ENCODE measurements at places on chromosomes 2 and 18.

GRCh38 chr2:72968286-72968685 lies 51.0 kb downstream of the EMX1 start:
- DNase-seq, result no peak

DNA sequence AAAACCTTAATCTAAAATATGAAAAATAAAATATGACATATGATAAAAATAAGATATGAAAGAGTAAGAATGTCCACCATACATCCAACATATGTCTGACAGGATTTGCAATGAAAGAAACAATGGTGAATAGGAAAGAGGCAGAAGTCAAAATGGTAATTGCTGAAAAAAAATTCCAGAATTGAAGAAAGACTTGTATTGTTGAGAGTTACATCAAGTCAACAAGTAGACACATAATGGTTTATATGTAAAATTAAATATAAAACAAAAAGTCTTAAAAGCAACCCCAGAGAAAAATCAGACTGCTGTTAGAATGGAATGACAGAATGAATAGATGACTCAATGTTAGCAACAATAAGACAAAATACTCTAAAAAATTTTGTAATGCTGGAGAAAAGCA lies 255.1 kb downstream of the DOK6 start:
- DNase-seq, result no peak

DNA sequence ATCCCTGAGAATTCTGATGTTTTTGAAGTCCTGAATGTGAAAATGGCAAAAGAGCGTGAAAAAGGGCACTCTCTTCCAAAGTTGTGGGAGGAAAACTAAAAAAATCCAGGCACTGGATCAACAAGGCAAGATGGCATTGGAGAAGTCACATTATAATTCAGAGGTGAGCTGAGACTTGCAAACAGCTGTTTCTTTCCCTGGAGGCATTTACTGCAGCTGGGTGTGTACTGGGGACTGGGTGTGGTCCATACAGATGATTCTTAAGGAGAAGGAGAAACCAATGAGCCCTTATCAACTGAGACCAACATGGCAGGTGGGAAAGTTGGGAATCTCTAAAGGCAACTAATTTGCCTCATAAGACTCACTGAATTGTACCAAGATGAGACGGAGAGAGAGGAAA lies 313.9 kb downstream of the TRIB2 start:
- no peak for DNase-seq

- DNase-seq, result no peak
Observed at GRCh38 chr2:234399451-234400246, 97.2 kb downstream of the ARL4C start.

- no peak for DNase-seq
Observed at GRCh38 chr2:152646775-152647174, 70.5 kb downstream of the PRPF40A start.

DNA sequence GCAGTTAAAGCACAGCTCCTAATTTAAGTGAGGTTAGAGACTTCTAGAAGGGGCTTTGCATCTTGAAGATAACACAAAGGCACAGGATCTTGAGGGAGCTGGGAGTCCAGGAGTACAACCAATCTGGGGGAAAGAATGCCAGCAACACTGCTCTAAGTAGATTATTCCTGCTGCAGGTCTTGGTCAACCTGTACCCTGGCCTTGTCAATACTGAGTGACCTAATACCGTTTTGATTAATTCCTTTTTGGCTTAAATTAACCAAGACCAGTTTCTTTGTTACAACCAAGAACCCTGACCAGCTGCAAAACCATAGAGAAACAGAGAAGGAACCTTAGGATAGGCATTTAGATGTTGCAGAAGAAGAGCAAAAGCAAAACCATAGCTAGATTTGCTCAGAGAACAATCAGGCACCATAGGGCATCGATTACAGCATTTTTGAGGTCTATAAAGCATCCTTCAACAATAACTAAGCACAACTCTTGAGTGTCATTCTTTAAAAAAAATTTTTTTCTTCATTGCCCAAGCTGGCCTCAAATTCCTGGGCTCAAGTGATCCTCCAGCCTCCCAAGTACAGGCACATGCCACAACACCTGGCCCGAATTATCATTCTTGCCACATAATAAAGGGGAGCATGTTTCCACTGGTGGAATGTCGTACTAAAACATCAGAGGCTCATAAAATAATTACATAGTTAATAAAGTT lies 6.3 kb downstream of the STARD7 start:
- no peak for DNase-seq

- no peak for DNase-seq
Observed at GRCh38 chr18:60892855-60893254, 440.4 kb upstream of the CDH20 start.

DNA sequence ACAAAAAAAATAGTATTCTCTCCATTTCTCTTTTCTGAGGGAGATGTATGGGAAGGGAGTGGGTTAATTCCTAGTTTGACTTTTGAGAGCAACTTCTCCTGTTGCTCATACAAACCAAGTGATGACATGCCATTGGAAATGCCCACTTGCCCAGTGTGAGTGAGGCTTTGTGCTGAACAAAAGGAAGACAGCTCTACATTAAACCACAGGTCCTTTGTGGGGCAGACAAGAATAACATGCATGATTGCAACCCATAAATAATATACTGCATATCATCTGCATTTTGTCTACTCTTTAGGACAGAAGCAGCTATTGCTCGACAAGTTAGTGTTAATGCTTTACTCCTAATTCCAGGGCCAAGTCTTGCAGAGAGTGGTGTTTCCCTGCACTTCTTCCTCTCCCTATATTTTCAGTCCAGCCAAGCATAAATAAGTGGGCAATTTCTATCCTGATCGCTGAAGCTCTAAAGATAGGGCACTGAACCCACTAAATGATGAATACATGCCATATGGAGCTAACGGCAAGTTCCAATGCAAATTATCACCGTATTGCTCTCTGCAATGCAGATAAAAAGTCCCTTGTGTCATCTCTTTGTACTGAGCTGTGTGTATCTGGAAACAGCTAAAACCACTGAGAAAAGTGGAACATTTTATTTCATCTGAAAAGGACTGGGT lies 19.4 kb upstream of the EHBP1 start:
- no peak for DNase-seq

DNA sequence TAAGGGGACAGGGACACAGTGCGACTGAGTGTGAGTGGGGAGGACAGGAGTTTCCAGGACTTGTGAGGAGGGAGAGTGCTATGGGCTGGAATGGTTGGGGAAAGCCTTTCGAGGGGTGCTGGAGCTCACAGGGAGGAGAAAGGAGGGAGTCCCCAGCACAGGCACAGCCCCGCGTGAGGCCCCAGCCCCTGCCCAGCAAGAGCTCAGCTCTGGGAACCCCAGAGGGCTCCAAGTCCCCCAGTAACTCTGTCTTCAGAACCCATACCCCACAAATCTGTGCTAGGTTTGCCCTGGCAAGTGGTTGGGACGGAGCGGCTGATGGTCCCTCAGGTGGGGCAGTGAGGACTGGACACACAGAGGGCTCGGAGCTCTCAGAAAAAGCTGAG lies 75.4 kb downstream of the SFXN5 start:
- DNase-seq, result no peak

- DNase-seq, result no peak
Observed at GRCh38 chr2:80291656-80292055, 12.9 kb downstream of the LRRTM1 start.

DNA sequence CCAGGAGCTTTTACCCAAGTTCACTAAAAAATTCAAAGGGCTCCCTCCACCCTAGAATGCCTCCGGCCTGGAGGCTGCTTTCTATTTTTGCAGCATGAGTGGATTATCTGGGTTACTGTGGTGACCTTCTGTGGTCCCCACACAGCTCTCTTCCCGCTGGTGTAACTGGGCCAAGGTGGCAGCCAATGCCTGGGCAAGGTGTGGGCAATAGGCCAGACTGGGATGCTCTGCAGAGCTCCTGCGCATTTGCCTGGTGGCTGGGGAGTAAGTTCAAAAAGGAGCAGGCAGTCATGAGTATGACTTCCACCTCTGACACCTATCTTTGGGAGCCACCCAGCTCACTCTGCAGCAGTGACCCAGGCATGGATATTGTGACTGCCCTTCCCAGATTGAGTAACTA lies 130.5 kb upstream of the SPRED2 start:
- no peak for DNase-seq

DNA sequence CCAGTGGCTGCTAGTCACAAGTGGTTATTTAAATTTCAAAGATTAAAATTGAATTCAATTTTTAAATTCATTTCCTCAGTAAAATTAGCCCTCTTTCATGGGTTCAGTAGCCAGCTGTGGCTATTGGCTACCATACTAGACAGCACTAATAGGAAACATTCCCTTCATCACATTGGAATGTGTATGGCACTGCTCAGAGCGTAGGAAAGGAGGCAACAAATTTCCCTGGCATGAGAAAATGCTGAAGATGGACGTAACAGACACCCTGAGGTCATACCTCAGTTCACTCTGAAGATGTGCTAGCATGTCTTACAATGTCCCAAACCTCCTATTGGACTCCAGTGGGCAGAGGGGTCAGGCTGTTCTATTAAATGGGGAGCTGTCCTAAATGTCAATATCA lies 96.4 kb downstream of the C1QL2 start:
- DNase-seq, result no peak

GRCh38 chr2:12052796-12053195 lies 306.4 kb downstream of the LPIN1 start:
- no peak for DNase-seq

GRCh38 chr18:26791676-26792075 lies 73.8 kb downstream of the AQP4 start:
- DNase-seq, result no peak

DNA sequence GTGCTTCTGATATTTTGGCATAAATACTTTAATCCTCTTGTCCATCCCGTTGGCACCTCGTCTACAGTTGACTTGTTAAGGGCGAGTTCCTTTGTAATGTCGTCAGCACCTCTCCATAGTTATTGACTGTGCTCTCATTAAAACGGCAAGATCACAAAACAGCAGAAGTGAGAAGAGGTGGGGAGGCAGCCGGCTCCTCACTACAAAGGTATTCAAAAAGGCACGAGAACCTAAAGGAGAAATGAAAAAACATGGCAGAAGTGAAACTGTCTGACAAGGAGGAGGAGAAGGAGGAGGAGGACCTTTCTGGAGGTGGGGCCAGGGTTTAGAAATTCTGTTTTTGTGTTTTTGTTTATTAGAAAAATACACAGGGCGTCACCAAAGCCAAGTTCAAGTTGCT lies 235.6 kb downstream of the BCL11A start:
- no peak for DNase-seq

GRCh38 chr18:44803019-44803650 lies 122.4 kb downstream of the SETBP1 start:
- DNase-seq, result no peak

- DNase-seq, result no peak
Observed at GRCh38 chr2:111702119-111702803, 181.7 kb downstream of the ANAPC1 start.

DNA sequence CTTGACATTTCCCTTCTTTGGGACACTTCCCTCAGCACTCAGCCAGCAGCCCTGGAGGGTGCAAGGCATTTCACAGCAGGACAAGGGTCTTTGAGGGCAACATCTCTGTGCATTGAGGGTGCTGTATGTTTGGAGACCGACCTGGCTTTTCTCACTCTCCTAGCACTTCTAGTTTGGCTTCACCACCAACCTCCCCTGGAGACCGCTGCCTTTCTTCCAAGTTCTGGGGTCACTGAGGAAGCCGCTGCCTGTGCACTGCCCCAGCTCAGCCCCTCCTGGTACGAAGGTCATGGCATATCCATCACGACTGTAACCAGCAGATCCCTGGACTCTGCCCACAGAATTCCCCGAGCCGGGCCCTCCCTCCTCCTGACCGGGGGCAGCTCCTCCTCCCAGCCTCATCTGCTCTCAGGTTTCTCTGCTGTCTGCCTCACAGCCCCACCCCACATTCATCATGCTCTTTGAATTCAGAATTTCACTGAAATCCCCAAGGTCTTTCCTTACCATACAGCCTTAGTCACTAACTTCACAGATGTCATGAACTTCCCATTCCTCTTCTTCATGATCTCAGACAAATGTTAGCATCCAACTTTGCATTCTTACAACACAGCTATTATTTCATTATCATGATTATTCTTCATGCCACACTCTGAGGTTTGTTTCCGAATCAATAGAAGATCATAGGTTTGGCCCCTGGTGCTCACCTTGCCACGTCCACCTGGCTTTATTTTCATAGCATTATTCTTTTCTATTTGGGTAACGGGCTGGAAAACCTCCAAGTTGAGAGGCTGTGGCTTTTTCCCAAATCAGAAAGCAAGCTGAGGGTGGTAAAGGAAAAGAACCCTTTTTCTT lies 113.0 kb upstream of the COPS8 start:
- no peak for DNase-seq

DNA sequence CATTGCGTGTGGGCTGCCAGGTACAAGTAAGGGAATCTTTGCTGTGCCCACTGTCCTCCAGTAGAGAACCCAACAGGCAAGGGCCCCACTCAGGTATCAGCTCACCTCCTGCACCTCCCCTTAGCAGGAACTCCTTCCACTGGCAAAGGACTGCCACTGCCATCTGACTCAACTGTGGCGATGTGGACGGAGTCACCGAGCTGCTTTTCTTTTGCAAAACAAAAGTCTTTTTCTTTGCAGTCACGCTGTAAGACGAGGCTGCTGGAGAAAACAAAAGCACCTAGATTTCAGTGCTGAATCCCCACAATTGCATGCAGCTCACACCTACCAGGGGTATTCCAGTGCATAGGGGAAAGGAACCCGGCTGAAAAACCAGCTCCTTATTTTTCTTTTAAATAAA lies 7.9 kb downstream of the MTERF4 start:
- no peak for DNase-seq

DNA sequence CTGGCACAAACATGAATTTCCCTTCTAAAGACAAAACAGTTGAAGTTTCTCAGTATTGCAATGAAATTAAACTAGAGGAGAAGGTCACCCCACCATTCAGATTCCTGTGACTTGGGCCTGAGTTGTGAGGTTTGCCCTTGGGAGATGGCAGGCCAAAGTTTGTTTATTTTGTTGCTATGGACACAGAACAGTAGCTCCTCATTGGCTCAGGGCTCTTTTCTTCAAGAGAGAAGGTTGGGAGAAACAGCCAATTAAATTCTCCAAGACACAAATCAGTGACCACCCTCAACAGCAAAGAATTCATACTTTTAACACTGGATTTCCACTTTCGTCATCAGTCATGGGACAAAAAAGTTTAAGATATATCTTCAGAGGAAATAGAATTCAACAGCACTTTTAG lies at the start of gene FLACC1:
FLACC1 (minus strand) TSS at position 125 of the 400 bp plus-strand sequence. CDS start 5,941 bp downstream, outside the sequence.
- DNase-seq, result no peak

DNA sequence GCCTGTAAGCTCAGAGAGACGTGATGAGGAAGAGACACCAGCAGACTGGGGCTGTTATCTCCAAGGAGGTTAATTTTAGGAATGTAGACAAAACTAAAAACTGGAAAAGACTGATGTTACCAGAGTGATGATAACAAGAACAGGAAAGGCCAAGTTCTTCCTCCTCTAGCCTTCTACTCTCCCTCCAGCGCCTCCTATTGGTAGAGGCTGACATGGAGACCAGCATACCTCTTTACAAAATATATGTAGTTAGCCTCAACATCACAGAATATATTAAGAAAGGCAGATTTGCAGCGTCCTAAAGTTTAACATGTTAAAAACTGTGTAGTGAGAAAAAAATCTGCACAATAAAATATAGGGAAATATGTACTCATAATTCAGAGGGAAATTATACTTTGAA lies 66.0 kb downstream of the TCF4 start:
- DNase-seq, result no peak

GRCh38 chr2:200104015-200104414 lies 148.6 kb downstream of the MAIP1 start:
- DNase-seq, result no peak

GRCh38 chr2:222707689-222708273 lies 36.3 kb downstream of the MOGAT1 start:
- no peak for DNase-seq

Data from C1 segment of cervical spinal cord (tissue), 14 donors.